ENCODE measurements at places on chromosomes 2 and 18. TPM values are rescaled to one million over a fixed set of nuclear protein-coding genes. Genes with fewer than 3 reads are reported as not detected.

Gene CYP1B1
- total RNA-seq, result 1.2 TPM

Gene UBE2E3
- total RNA-seq, result 146 TPM

Gene SCN1A
- not detected for total RNA-seq

Gene IL37
- 0.36 TPM for total RNA-seq

Gene NTSR2
- not detected for total RNA-seq

Gene TCF7L1
- total RNA-seq, result 0.39 TPM

Gene NETO1
- total RNA-seq, result 0.12 TPM

Gene FBXO11
- 25.6 TPM for total RNA-seq

Gene BMPR2
- 28.7 TPM for total RNA-seq

Gene DPP10
- total RNA-seq, result not detected

Gene CFC1
- not detected for total RNA-seq

Gene NAT8
- total RNA-seq, result not detected

Gene CIB4
- total RNA-seq, result not detected

Data from RPMI7951 (cell line).